ENCODE measurements at places on chromosomes 7 and 10.

DNA sequence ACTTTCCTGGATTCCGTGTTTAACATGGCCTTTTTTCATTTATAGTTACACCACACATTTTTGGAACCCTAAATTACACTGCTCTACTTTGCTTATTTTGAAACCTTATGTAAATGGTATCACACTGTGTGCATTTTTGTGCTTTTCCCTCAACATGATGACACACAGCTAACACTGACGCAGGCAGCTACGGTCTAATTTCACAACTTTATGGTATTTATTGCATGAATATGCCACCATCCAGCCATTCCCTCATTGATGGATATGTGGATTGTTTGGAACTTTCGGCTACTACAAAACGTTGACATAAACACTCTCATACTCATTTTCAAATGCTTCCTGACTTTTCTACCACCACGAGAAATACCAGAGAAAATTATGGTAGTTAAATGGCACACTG is 6.9 kb downstream of the PAPOLB start:
- DNase-seq = no peak

GRCh38 chr7:77822269-77822668 is 23.7 kb downstream of the PHTF2 start:
- no peak for DNase-seq

DNA sequence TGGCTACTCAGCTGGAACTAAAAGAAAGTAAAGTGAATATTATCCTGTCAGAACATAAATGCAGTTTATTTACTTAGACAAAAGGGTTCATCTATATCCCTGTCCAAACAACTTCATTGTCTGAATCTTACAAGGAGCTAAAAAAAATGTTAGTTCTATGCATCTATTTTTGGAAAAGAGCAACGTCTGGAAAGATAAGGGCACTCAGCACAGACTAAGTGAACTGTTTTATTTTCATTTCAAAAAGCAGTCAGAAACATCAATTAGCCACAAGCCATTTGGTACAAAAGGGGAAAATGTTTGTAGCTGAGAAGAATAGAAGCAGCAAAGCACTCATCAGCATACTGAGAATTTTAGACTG is 245.5 kb downstream of the FOXP2 start:
- no peak for DNase-seq

- no peak for DNase-seq
These were observed 3.1 kb upstream of the CYP26A1 start for GRCh38 chr10:93070378-93071176.

DNA sequence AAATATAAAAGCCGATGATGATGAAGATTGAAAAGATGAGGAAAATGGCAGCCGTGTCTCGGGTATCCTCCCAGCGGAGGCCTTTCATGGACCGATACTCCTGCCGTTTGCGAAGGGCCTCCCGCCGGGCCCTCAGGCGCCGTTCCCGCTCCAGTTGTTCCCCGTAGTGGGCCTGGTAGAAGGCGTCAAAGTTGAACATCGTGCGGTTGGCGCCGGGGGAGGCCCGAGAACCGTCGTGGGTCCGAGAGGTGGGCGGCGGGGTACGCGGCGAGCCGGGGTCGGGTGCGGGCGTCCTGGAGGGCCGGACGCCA is 553 bp downstream of the DNAJC30 start:
- DNase-seq = no peak

Measured in pons (tissue), 1 donor.